ENCODE measurements at places on chromosomes 5 and 9. TPM values are rescaled to one million over a fixed set of nuclear protein-coding genes. Genes with fewer than 3 reads are reported as not detected.

Gene CMBL
- not detected for polyA plus RNA-seq

Gene FREM1
- not detected for polyA plus RNA-seq

Gene CDH9
- not detected for polyA plus RNA-seq

Gene SLC25A2
- not detected for polyA plus RNA-seq

Gene IGIP
- polyA plus RNA-seq, result 0.15 TPM

Gene BARHL1
- not detected for polyA plus RNA-seq

Gene IL13
- polyA plus RNA-seq, result not detected

Gene AK8
- polyA plus RNA-seq, result 2.1 TPM

Gene CTXN3
- not detected for polyA plus RNA-seq

Gene HBEGF
- polyA plus RNA-seq, result 0.19 TPM

Gene GAS1
- not detected for polyA plus RNA-seq

Gene UGT3A1
- not detected for polyA plus RNA-seq

Gene FBP2
- not detected for polyA plus RNA-seq

Gene PTBP3
- polyA plus RNA-seq, result 53.9 TPM

Gene SLCO6A1
- polyA plus RNA-seq, result not detected

Gene THBS4
- not detected for polyA plus RNA-seq

Gene LHX2
- polyA plus RNA-seq, result not detected

Gene ETF1
- polyA plus RNA-seq, result 26.5 TPM

Gene SH3GL2
- not detected for polyA plus RNA-seq

Gene CDX1
- not detected for polyA plus RNA-seq

Gene ZNG1C
- polyA plus RNA-seq, result 33.7 TPM

Gene HSPB3
- not detected for polyA plus RNA-seq

Gene PHF24
- polyA plus RNA-seq, result not detected

Gene UTP15
- polyA plus RNA-seq, result 6.2 TPM

Gene EGR1
- 33.2 TPM for polyA plus RNA-seq
